ENCODE measurements at places on chromosomes 6 and 20.

GRCh38 chr6:80622641-80623040 is 516.2 kb downstream of the BCKDHB start:
- no peak for DNase-seq

DNA sequence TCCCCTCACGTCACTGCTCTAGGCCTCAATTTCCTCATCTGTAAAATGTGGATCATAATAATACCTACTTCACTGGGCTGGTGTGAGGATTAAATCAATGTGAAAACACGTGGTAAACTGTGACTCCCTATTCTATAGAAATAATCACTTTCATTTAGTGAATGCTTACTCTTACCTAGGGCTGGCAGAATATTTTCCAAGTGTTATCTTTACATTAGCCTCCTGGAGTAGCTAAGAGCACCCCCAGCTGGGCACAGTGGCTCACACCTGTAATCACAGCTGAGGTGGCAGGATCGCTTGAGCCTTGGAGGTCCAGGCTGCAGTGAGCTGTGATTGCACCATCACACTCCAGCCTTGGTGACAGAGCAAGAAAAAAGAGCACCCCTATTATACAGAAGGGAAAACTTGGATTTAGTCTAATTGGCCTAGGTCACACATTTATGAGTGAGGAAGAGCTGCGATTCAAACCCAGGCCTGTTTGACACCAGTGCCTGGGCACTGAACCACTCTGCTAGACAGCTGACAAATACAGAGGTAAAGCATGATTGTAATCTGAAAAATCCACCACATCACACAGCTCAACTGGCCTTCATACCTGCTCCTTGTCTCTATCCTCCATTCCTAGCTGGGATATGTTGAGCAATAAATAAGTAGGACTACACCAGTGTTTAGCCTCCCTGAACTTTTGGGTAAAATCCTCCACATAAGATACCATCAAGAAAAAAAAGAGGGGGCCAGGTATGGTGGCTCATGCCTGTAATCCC is 1.4 kb upstream of the SNTA1 start:
- no peak for DNase-seq

GRCh38 chr6:105097288-105097687 is 82.5 kb downstream of the POPDC3 start:
- no peak for DNase-seq

- no peak for DNase-seq
These were observed 449.2 kb downstream of the GJA1 start for GRCh38 chr6:121884620-121885019.

DNA sequence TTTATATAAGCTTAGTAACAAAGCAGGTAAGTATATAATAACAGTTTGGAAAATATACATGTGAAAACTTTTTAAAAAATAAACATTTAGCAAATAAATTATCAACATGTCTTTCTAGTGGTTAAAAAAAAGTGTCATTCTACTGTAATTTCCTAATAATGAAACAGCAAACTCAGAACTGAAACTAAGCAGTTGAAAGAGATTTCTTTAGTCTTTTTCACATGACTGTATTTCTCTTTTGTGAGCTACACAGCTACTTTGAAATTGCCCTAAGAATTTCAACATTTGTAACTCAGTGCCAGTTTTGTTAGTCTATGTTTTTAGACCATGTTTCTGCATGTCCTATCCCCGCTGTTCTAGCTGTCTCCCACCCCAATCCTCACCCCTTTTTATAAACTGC is 28.4 kb upstream of the SDHAF4 start:
- no peak for DNase-seq

DNA sequence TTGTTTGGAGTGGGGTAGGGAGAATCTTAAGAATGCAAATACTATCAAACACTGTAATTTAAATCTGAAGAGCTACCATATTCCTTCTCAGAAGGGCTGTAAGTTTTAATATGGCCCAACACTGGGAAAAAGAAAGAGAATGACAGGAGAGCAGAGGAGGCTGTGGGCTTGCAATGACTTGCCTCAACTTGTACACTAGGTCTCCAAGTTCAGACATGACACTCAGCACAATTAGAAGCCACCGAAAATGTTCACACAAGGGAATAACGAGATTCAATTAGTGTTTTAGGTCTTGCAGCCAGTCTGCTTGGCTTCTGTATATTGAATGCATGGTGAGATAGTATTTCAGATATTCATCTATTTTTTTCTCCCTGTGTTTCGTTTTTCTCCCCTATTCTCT is 89.4 kb downstream of the HS3ST5 start:
- DNase-seq = no peak

DNA sequence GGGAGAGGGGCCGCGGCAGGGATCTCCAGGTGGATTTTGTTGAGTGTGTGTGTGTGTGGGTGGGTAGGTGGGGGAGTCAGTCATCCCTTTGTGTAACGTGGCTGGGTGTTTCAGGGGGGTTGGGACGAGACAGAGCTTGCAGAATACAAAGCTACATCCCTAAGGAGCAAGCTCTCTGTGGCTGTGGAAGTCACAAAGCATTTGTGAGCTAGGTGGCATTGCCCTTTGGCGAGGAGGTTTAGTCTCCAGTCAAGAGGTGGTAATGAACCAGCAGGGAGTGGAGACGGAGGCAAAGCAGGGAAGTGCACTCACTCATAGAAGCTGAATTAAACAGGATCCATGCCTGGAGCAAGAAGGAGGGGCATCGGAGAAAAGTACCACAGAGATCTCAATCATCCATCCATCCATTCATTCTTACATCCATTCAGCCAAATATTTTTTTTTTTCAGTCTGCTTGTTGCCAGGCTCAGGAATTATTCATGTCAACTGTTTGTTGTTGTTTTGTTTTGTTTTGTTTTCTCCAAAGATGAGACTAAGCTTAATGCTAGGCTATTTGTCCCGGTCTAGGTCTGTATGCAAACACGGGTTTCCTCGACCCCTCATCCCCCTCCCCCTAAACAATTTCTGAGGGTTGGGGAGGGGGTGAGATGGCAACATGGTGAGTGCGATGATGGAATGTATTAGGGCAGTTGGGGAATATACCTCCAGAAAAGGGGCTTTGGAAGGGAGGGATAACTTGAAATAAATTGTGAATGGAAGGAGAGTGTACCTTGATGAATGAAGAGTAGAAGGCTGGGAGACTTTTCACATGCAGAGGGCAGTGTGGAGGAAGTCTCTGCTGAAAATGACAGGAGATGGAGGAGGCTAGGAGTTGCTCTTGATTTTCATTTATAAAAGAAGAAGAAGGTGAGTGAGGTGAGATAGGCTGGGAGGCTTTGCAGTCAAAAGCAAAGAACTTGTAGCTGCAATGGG is 1.0 kb downstream of the HCRTR2 start:
- peak; percentile 14 for DNase-seq

DNA sequence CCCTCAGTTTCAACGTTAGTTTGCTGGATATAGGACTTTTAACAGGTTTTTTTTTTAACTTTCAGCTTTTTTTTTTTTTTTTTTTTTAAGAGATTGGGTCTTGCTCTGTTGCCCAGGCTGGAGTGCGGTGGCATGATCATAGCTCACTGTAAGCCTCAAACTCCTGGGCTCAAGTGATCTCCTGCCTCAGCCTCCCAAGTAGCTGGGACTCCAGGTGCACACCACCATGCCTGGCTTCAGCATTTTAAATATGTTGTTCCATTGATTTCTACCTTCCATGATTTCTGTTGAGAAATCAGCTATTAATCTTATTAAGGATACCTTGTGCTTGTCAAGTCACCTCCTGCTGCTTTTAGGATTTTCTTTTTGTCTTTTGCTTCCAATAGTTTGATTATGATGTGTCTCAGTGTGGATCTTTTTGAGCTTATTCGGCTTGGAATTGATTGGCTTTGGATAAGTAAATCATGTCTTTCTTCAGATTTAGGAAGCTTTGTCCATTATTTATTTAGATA is 52.0 kb downstream of the CDYL start:
- DNase-seq = no peak

GRCh38 chr6:12381587-12381986 is 91.4 kb downstream of the EDN1 start:
- no peak for DNase-seq

GRCh38 chr6:35370124-35370741 is 27.9 kb downstream of the PPARD start:
- DNase-seq = no peak

All from NCI-H187 treated with DMSO at 0.1 percent for 48 hours (cell line).